Right cardiac atrium (tissue), 5 donors: ENCODE measurements at places on chromosomes 6 and 20.

DNA sequence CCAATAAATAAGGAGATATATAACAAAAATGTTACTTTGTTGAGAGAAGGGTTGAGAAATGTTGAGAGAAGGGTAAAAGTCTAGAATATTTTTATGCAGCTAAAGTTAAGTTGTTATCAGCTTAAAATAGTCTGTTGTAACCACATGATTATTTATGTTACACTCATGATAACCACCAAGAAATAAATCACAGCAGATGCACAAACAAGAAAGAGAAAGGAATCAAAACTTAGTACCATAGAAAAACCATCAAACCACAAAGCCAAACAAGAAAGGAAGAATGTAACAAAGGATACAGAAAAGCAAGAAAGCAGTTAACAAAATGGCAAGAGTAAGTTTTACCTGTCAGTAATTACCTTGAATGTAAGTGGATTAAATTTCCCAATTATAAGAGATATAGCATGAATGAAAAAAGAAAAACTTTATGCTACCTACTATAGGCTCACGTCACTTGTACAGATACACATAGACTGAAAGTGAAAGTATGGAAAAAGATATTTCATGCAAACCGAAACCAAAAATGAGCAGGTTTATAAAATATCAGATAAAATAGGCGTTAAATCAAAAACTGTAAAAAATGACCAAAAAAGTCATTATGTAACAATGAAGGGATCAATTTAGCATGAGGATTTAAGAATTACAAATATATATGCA is 93.6 kb downstream of the STXBP5 start:
- DNase-seq, result no peak

- DNase-seq, result no peak
Measured at GRCh38 chr6:113744861-113745260, 112.3 kb upstream of the MARCKS start.

DNA sequence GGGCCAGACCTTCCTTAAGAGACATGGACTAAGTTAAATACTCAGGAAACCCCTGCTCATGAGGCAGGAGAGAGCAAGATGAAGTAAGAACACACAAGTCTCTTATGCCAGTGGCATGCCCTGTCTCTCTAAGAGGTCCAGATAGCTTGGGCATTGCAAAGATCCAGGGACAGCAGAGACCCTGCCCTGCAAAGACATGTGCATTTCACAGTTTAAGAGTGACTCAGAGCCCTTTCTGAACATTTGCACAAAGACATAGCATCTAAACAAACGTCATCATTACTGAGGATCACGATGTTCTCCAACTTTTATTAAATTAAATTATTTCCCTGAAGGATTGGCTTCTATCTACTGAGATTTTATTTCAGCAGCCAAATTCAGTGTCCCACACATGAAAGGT is 230.5 kb upstream of the RIN2 start:
- DNase-seq, result no peak

DNA sequence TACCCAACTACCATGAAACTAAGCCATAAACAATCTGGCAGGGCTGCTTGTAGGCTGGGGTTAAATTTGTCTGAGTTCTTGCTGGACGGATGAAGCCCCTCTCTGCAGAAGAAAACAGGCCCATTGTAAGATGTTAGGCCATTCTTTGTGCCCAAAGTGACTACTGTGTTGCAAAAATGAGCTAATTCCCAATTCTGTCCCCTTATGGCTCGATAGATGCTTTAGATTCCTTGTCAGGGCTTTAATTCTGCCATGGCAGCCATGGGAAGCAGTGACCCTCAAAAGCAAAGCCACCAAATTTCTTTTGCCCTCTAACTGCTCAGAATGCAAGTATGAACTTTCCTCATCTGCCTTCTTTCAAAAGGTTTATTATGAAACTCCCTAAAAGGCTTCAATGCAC is 45.2 kb downstream of the LAMA4 start:
- no peak for DNase-seq

- peak; percentile 44 for DNase-seq
Measured at GRCh38 chr20:63946986-63947637, 9.1 kb downstream of the UCKL1 start.

DNA sequence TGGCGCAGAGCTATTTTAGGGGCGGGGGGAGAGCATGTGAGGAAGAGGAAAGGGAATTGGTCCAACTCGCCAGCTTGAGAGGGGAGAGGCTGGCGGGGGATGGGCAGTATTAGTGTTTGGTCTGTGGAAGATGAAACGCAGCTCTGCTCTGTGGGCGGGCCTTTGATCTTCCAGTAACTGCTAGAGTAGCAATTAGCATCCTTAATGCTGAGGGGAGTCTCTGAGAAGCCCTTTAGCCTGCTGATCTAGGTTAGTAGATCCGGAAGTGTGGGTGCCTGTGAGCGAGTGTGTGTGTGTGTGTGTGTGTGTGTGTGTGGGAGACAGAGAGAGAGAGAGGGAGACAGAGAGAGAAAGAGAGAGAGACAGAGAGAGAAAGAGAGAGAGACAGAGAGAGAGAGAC is 117.2 kb upstream of the BACH2 start:
- DNase-seq, result no peak

- no peak for DNase-seq
Measured at GRCh38 chr6:88238901-88239300, 72.8 kb upstream of the CNR1 start.
